ENCODE measurements at places on chromosomes 12 and 14. TPM values are rescaled to one million over a fixed set of nuclear protein-coding genes. Genes with fewer than 3 reads are reported as not detected.

The ACSS3 gene
- total RNA-seq = 1.4 TPM

The LRFN5 gene
- total RNA-seq = 3.6 TPM

The TTC9 gene
- not detected for total RNA-seq

The CLEC4C gene
- not detected for total RNA-seq

The KRT80 gene
- 0.56 TPM for total RNA-seq

The TMEM253 gene
- not detected for total RNA-seq

All from IMR-90 (cell line).